ENCODE measurements at places on chromosomes 3 and 15. TPM values are rescaled to one million over a fixed set of nuclear protein-coding genes. Genes with fewer than 3 reads are reported as not detected.

DNAJC17 gene
- total RNA-seq, result 14.8 TPM

DAPK2 gene
- total RNA-seq, result 23.5 TPM

CFAP91 gene
- 0.59 TPM for total RNA-seq

GRCh38 chr3:54665016-54665600, 262.8 kb downstream of the LRTM1 start:
- no peak overlapping the region for H3K4me3 ChIP-seq
- no peak overlapping the region for H3K27ac ChIP-seq
- no peaks in the 10 kb centered on the region for H3K27me3 ChIP-seq
- H3K36me3 ChIP-seq, result no peaks in the 10 kb centered on the region
- no peaks in the 10 kb centered on the region for H3K4me1 ChIP-seq
- DNase-seq, result no peak

- H3K4me1 ChIP-seq, result no peaks in the 10 kb centered on the region
- H3K36me3 ChIP-seq, result no peaks in the 10 kb centered on the region
- H3K4me3 ChIP-seq, result no peak overlapping the region
- H3K27ac ChIP-seq, result no peak overlapping the region
These were observed 38.0 kb downstream of the TMEM41A start for GRCh38 chr3:185460719-185461350.

DNA sequence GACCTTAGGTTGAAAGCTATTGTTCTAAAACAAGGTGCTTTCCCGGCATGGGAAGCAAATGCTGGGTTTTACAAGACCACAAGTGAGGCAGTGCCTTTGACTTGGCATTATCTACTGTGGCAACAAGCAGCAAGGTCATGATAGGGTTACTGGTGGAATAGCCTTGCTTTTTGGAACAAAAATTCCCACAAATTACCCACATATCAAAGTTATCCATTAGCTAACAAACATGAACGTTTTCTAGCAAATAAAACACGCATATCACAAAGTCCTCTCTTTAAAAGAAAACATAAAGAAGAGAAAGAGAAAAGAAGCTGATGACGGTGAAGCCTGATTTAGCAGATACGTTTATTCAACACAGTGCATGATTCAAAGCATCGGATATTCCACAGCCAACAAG, 57.6 kb downstream of the SETMAR start:
- no peak overlapping the region for H3K27ac ChIP-seq
- no peaks in the 10 kb centered on the region for H3K27me3 ChIP-seq
- no peak for DNase-seq
- H3K4me3 ChIP-seq, result no peak overlapping the region

DNA sequence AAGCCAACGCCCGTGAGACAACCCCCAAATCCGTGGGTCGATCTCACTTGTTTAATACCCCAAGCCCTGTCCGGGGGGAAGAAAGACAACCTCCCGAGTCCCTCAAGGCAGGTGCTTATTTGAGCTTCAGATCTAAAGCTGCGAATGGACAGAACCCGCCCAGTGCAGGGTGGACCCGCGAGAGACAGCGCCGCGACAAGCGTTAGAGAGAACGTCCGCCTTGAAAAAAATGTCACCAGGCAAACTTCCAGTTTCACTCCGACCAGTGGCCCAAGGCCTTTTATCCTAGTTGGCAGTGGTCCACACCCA, 740 bp upstream of the OXSR1 start:
- no peaks in the 10 kb centered on the region for H3K27me3 ChIP-seq
- H3K36me3 ChIP-seq, result no peaks in the 10 kb centered on the region
- peak overlapping the region; percentile 99 for H3K27ac ChIP-seq
- H3K4me1 ChIP-seq, result peaks cover 33% of the 10 kb centered on the region
- H3K4me3 ChIP-seq, result peak overlapping the region; percentile 83

GRCh38 chr15:90266485-90266884, 1.0 kb downstream of the NGRN start:
- peak overlapping the region; percentile 93 for H3K27ac ChIP-seq
- peak overlapping the region; percentile 95 for H3K4me3 ChIP-seq

All from osteoblast (primary cell).